ENCODE measurements at places on chromosomes 5 and 9.

DNA sequence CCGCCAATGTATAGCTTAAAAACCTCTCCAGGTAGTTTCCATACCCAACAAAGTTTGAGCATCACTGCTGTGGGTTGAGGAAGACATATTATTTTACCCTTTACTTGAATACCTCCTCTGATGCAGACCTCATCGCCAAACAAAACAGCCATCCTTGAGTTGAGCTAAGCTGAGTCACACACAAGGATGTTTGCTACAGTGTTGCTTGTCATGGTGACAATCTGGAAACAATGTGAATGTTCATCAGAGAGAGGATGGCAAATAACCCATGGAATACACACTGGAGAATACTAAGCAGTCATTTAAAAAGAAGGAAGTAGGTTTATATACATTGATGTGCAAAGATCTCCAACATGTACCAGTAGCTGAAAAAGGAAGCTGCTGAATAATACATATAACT lies 41.1 kb upstream of the TCF7 start:
- no peak for DNase-seq

GRCh38 chr9:25964239-25964638 lies 286.0 kb upstream of the TUSC1 start:
- peak; percentile 35 for DNase-seq

DNA sequence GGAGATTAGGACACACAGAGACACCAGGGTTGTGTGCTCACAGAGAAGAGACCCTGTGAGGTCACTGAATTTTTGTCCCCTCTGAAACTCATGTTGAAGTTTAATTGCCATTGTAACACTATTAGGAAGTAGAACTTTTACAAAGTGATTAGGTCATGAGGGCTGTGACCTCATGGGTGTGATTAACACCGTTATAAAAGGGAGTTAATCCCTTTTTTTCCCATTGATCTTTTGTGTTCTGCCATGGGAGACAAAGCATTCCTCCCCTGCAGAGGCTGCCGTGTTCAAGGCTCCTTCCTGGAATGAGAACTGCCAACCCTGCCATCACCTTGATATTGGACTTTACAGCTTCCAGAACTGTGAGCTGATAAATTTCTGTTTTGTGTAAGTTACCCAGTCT lies 221.0 kb downstream of the ADCY2 start:
- DNase-seq, result no peak

- peak; percentile 1 for DNase-seq
Measured at GRCh38 chr9:133029994-133030316, 842 bp upstream of the GTF3C5 start.

DNA sequence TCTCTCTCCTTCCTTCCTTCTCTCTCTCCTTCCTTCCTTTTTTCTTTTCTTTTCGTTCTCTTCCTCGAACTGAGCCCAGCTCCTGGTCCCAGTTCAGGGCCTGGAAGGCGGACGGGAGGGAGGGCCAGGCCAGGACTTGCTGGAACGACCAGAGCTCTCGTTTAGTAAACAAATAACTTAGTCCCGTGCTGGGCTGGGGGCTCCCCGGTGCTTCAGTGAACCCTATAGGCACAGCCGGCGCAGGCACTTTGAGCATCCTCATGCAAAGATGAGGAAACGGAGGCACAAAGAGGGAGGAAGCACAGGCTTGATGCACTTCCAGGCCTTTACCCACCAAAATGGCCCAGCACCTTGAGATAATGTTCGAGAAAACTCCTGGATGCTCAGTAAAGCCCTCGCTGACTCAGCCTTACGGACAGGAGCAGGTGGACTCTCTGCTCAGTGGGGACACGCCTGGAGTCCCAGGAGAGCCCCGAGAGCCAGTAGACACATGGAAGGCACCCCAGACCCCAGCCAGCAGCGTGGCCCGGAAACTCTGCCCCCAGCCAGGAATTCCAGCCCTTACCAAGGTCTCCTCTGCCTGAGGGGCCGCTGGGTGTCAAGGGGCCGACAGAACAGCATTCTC lies 18.8 kb downstream of the FAM163B start:
- no peak for DNase-seq

DNA sequence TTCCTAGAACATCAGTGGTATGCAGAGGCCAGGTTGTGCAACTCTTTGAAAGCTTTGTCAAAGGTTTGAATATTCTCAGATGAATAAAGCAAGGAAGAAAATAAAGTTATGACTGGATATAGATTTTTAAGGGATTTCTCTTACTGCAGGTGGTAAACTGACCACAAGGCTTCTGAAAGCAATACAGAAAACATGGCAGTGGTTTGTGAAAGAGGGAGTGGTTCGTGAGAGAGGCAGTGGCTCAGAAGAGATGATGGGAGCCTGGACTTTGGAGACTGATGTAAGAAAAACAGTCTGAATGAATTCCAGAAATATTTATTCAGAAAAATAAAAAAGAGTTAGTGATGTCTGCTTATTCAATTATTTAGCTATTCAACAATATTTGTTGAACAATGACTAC lies 380.4 kb upstream of the CTNND2 start:
- DNase-seq, result no peak

DNA sequence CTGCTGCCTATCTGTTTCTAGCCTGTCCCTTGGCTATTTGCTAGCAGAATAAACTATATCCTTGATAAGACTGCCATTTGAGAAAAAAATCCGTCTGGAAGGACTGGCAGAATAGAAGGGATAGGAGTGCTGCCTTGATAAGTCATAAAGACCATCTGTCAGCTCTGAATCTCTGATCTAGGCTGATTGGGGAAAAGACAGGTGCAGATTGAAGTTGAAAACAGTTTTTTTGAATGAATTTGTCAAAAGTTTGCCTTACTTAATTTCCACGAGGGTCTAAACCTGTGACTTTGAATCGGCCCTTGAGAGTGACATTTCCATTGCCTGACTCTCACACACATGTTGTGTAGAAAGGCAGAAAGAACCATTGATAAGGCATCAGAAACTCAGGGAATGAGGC lies 218.6 kb downstream of the MAN2A1 start:
- DNase-seq, result no peak

- DNase-seq, result no peak
Measured at GRCh38 chr5:33843579-33843978, 48.2 kb downstream of the ADAMTS12 start.

DNA sequence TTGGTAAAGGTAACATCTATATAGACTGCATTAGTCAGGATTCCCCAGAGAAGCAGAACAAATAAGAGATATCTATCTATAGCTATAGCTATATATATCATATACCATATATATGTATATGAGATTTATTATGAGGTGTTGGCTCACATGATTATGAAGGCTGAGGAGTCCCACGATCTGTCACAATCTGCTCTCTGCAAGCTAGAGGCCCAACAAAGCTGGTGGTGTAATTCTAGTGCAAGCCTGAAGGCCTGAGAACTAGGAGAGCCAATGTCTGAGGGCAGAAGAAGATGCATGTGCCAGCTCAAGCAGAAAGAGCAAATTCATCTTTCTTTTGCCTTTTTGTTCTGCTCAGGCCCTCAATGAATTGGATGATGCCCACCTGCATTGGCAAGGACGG lies 102.2 kb upstream of the PLPPR1 start:
- no peak for DNase-seq

GRCh38 chr9:87107072-87107471 lies 159.8 kb upstream of the GAS1 start:
- DNase-seq, result no peak

- DNase-seq, result no peak
Measured at GRCh38 chr5:160185626-160186360, 43.5 kb upstream of the FABP6 start.

GRCh38 chr9:9612755-9613154 lies 1000.0 kb downstream of the PTPRD start:
- no peak for DNase-seq

DNA sequence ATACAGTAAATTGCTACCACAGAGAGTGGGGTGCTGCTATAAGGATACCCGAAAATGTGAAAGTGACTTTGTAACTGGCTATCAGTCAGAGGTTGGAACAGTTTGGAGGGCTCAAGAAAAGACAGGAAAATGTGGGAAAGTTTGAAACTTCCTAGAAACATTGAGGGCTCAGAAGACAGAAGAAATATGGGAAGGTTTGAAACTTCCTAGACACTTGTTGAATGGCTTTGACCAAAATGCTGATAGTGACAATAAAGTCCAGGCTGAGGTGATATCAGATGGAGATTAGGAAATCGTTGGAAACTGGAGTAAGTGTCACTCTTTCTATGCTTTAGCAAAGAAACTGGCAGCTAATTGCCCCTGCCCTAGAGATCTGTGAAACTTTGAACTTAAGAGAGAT lies 1158.6 kb upstream of the CDH6 start:
- no peak for DNase-seq

DNA sequence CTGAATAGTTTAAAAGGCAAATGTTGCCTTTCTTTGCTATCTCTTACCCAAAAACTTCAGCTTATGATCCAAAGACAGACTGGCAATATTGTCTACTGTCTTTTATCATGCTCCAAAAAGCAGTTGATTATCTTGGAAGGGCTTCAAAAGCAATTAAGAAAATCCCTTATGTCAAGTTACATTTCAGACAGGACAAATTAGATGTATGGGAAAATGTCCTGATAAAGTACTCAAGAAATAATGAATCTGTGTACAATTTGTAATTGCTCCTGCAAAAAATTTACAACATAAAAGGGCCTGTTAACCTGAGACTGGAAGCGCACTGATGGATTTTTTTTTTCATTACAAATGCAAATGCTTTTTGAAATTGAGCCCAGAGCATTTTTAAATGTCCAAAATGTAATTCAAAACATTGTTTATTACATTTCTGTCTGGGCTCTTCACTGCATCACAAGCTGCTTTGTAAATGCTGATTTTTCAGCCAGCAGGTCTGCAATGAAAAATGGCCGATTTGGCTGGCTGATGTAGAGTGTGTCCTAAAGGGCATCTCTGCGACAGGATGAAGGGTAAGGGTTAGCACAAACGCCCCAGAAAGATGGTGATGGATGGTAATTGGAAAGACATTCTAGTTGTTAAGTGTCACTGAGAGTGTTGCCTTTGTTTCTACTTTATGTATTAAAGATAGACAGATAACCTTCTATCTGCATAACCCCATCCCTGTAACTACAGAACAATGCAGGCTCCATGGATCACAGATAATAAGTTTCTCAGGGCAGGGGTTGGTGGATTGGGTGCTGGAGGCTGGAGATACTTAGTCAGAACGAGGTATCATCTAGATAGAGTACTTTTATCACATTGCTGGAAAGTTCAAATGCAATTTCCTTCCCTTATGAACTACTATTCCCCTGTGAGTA lies 27.0 kb downstream of the MAT2B start:
- DNase-seq, result no peak

DNA sequence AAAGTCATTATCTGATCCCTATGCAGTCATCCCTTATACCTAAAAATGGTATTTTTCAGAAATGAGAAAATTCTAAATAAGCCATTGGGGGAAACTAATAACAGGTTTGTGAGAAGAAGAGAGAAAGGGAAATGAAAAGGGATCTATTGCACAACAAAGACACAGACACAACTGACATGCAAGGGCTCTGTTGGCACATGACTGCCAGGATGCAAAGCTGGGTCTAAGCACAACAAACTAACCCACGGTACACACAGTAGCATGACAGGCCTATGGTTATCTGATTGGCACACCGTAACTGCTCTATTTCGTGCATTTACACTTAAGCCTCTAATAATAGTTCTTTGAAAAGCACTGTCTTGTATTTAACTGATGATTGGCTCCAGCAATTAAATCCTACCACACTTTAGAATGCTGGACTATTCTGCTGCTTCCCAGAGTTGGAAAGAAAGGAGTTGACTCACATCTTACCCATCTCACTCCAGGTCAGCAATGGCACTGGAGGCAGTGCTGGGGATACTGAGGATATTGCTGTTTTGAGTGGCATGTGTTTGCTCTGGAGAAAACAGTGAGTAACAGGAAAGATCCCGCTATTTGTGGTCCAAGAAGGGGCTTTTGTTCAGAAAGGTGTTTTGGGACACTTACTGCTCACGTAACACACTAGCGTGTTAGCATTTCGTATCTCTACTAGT lies 328.3 kb downstream of the GLIS3 start:
- DNase-seq, result peak; percentile 53

DNA sequence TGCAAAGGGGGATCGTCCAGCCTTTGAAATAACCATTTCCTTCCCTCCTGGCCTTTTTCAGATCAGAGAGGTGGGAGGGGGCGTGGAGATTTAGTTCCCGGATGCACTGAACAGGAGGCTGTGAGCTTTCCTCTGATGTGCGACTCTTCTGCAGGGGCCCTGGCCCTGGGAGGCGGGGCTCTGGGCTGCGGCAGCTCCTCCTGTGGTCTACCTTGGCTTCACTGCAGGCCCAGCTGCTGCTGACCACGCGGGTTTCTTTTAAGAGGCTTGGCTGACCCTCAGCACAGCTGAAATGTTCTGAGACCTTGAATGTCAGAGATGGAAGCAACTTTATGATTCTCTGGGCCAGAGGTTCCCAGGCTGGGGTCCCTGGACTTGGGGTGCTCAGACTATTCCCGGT lies 27.0 kb upstream of the COL15A1 start:
- no peak for DNase-seq

DNA sequence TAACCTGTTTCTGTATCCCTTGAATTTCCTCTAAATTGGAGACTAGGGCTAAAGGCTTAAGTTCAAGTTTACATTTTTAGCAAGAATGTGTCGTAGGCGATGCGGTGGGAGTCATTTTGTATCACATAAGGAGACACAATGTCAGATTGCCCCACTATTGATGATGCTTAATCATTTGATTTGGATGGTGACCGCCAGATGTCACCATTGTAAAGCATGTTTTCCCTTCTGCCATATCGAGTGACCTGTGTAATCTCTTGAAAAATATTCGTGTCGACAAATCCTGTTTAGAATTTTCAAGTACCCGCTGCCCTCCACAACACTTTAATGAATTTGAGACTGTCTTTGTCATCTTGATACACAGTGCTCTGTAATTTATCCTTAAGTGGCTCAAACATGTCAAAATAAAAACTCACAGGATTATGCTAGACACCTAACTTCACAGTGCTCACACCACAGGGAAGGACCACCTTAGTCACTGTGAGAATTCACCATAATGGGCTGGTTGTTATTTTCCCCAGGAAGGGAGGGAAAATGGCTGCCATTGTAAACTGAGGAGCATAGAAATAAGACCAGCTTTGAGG lies 34.5 kb upstream of the SLC46A2 start:
- peak; percentile 38 for DNase-seq

GRCh38 chr9:89659891-89660685 lies 55.3 kb downstream of the GADD45G start:
- DNase-seq, result peak; percentile 92

- peak; percentile 65 for DNase-seq
Measured at GRCh38 chr5:135996611-135997010, 32.2 kb upstream of the TGFBI start.

GRCh38 chr5:58548068-58548467 lies 34.8 kb upstream of the RAB3C start:
- no peak for DNase-seq

DNA sequence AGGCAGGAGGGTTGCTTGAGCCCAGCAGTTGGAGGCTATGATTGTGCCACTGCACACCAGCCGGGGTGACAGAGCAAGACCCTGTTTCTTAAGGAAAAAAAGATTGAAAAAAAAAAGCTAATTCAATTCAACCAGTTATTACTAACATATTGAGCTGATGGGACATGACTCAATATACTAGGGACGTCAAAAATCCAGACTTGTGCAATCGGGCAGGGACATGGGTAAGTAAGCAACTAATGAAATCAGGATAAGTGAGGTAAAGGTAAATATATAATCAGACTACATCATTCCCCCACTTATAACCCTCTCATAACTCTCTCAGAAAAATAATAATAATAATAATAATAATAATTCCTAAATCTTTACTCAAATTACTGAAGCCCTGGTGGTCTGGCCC lies 975 bp upstream of the HAVCR1 start:
- DNase-seq, result no peak

Measured in suppressor macrophage treated with lipopolysaccharide for 4 hours (primary cell).